ENCODE measurements at places on chromosomes 12 and 14.
A peak's percentile ranks its signal among the peaks of the same experiment; 100 is the strongest.

- no peak for DNase-seq
Observed at GRCh38 chr14:92607702-92608429, 94.3 kb downstream of the RIN3 start.

DNA sequence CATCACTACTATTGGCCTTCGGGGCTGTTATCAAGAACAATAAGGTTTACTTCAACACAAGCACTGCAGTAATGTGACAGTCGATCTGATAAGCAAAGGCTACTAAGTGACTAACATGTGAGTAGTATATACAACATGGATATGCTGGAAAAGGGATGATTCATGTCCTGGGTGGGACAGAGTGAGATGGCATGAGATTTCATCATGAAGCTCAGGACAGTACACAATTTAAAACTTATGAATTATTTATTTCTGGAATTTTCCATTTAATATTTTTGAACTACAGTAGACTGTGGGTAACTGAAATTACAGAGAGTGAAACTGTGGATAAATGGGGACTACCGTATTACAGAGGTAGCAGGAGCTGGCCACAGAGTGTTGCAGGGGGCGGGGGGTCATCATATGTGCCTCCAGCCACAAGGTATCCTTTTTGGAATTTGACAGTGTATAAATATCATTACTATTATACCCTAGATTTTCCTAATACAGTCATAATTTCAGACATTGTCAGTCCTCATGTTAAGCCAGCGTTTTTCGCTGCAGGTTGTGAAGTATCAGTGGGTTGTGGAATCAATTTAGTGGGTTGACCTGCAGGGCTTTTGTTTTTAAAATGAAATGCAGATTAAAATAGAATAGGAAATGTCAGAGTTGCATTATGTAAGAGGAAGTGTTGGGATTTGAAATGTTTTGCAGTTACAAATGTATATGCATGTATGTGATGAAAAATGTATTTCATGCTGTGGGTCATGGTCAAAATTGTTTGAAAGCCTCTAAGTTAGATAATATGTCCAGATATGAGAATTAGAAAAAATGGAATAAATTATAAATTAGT, 148.0 kb upstream of the NUDT4 start:
- no peak for DNase-seq

- no peak for DNase-seq
Observed at GRCh38 chr14:32233260-32233659, 30.2 kb upstream of the RNU6-8 start.

GRCh38 chr14:23242076-23242475, 4.3 kb downstream of the RNF212B start:
- DNase-seq, result no peak

DNA sequence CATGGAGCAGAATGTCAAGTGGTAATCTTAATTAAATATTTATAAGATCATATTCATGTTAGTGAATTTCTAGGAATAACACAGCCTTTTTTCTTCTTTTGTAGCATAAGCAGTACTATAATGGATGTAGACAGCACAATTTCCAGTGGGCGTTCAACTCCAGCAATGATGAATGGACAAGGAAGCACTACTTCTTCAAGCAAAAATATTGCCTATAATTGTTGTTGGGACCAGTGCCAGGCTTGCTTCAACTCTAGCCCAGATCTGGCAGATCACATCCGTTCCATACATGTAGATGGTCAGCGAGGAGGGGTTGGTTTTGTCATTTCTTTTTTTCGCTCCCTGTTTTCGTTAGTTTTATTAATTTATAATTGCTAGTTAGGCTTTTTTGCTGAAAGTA, 23.1 kb downstream of the AEBP2 start:
- DNase-seq, result no peak

GRCh38 chr12:108855284-108856169, 1.9 kb downstream of the SSH1 start:
- no peak for DNase-seq

GRCh38 chr12:20549108-20549719, 145.9 kb upstream of the SLCO1C1 start:
- no peak for DNase-seq

- DNase-seq, result no peak
Observed at GRCh38 chr12:2240390-2240789, 187.6 kb downstream of the CACNA1C start.

GRCh38 chr12:93638095-93638494, 39.1 kb upstream of the CRADD start:
- no peak for DNase-seq

- DNase-seq, result no peak
Observed at GRCh38 chr12:52820521-52820920, 6.6 kb upstream of the KRT4 start.

DNA sequence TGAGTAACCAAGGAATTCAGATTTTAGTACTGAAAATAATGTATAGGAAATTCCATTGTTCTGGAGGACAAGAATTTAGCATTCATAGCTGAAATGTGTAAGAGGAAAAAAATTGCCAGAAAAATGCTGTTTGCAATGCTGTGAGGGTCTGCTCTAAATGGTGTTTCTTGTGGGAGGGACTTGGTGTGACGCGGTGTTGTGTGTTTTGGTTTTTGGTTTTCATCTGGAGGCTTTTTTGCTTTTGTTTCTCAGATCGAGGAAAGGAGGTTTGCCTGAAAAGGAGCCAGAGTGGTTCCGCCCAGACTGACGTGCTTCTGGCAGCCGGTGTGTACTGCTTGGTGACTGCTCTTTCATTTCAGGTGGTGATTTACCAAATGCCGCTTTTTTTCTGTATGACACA, 211.8 kb upstream of the HMGA2 start:
- DNase-seq, result no peak

DNA sequence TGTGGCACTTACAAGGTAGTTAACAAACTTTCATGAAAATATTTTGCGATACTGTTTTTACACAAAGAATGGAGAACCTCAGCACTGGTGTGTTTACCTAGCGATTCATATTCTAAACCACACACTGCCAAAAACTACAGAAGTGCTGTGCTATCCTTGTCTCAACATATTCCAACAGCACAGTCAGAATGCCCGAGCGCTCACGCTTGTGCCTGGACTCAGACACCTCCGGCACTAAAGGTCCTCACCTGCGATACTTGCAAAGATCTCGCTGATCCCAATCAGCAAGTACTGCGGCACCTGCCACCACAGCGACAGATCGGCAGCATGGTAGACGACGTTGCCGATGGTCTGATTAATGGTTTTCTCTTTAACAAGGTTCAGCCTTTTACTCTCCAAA, 23.2 kb downstream of the SLC15A4 start:
- no peak for DNase-seq

- DNase-seq, result peak; percentile 37
Observed at GRCh38 chr14:76953311-76953945, 75.1 kb downstream of the IRF2BPL start.

GRCh38 chr14:48826058-48826457, 760.1 kb downstream of the RPS29 start:
- no peak for DNase-seq
